Cardiac ventricle fibroblast (primary cell): ENCODE measurements at places on chromosomes 4 and X. TPM values are rescaled to one million over a fixed set of nuclear protein-coding genes. Genes with fewer than 3 reads are reported as not detected.

PLP1 gene
- 4.9 and 9.0 TPM in 2 replicates for total RNA-seq

SPANXB1 gene
- total RNA-seq: not detected in 2 replicates

MAGEA2 gene
- total RNA-seq: not detected in 2 replicates

CYBB gene
- under 0.01 TPM in 1 of 2 replicates, not detected in the other for total RNA-seq

KIAA1210 gene
- not detected in 2 replicates for total RNA-seq
